ENCODE measurements at places on chromosomes 16 and 17.

DNA sequence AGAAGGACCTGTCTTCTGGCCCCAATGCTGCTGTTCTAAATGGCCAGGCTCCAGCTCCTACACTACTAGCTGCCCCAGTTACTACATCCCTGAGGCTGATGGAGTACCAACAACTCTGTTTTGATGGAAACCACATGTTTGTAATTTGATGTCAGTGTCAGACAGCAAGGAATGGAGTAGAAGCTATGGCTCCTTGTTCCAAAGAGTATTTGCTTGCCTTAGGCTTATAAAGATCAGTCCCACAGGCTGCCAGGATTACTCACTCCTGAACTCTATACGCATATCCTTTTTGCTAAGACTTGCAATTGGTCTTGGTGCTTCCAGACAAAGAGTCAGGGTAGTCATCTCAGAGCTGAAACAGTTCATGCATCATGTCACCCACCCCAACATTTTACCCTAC lies 139.6 kb downstream of the HS3ST3A1 start:
- no peak for DNase-seq

DNA sequence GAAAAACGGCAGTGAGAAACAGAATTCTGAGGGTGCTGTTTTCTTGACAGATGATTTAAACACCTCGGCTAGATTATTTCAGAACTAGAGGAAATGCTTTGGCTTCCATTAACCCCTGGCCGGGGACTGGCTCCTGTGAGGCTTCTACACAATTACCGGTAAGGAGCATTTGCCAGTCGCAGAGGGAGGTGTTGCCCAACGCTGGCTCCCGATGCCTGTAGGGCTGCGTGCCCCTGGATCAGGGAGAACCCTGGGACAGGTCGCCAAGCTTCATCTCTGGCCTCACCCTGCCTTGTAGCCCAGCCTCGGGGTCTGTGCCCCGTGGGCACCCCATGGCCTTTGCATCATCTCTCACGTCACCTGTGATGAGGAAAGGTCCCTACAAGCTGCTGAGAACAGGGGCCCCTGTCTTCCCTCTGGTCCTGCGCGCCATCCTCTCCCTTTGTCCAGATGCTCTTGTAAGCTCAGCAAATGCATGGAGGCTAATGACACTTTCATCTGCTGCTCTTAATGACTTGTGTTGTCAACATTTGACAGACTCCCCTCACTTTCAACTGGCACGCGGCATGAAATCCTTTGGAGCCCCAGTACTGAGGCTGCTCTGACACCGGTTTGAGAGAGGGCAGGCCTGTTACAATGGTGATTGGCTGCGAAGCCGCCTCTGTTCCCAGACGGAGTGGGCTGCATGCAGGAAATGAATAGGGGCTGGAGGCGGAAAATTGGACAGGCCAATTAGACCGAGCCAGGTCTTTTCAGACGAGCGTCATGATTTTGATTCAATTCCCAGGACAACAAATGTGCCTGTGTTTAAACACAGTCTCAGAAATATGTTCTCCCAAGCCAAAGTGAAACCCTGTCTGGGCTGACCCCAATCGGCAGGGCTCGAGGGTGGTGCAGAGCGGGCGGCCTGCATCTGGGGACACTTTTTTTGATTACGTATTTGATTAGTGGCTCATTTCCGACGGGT lies 85.5 kb upstream of the DOC2B start:
- no peak for DNase-seq

DNA sequence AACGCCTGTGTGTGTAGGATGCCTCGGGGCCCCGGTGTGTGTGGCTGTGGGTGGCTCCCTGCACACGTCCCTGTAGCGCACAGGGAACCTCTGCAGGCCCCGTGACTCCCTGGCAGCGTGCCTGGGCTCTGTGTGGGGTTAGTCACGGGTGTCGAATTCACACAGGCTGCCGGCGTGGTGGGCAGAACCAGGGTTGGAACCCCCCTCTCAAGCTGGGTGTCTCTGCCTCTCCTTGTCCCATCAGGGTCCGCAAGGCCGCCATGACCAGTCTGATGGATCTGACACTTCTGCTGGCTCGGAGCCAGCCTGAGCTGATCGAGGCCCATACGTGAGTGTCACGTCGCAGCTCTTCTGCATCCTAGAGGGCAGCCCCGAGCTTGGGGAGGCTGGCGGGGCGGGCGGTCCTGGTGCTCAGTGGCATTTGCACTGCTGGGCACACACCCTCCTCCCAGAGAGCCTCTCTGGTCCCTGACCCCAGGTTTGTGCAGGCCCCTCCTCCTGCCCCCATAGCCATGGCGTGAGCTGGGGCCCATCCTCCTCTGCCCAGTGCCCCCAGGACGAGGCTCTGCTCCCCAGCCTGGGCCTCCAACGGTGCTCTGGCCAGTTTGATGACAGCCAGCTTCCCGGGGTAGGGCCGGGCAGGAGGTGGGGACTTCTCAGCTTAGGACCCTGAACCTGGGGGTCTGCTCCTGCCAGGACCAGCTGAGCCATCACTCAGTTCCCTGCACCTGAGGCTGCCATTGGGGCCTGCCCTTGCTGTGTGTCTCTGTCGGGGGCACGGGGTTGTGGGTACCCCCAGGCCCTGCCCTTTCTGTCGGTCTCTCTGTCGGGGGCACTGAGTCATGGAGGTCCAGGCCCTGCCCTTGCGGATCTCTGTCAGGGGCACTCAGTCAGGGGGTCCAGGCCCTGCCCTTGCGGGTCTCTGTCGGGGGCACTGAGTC lies 88.1 kb upstream of the ZNF750 start:
- no peak for DNase-seq

DNA sequence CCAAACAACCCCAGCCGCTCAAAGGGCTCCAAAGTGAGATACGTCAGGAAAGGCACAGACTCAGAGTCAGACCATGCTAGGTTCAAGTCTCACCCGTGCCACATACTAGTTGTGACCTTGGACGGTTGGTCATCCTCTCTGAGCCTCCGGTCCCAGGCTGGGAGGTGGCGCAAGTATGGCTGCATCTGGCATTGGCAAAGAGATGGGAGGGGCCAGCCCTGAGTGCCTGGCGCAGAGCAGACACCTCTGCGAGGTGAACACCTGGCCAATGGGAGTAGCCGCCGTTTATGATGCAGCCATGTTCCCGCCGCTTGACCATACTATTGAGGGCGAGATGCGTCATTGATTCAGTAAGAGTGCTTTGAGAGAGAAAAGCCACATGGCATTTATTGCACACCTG lies 97.8 kb upstream of the PLCG2 start:
- no peak for DNase-seq

GRCh38 chr16:83929811-83930555 lies 23.1 kb upstream of the OSGIN1 start:
- no peak for DNase-seq

GRCh38 chr17:1999557-2000251 lies 25.4 kb downstream of the RTN4RL1 start:
- no peak for DNase-seq

GRCh38 chr16:26827386-26827785 lies 239.3 kb upstream of the C16orf82 start:
- no peak for DNase-seq

DNA sequence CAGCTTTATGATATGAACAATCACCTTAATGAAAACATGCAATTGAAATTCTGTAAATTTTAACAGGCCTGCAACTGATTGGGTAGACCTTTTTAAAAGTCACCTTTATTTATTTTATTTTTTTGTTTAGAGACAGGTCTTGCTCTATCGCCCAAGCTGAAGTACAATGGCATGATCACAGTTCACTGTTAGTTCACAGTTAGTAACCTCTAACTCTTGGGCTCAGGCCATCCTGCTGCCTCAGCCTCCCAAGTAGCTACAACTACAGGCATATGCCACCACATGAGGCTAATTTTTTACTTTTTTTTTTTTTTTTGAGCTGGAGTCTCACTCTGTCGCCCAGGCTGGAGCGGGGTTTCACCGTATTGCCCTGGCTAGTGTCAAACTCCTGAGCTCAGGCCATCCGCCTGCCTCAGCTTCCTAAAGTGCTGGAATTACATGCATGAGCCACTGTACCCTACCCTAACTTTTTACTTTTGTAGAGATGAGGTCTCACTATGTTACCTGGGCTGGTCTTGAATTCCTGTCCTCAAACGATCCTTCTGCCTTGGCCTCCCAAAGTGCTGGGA lies 28.0 kb downstream of the AP1G1 start:
- no peak for DNase-seq

DNA sequence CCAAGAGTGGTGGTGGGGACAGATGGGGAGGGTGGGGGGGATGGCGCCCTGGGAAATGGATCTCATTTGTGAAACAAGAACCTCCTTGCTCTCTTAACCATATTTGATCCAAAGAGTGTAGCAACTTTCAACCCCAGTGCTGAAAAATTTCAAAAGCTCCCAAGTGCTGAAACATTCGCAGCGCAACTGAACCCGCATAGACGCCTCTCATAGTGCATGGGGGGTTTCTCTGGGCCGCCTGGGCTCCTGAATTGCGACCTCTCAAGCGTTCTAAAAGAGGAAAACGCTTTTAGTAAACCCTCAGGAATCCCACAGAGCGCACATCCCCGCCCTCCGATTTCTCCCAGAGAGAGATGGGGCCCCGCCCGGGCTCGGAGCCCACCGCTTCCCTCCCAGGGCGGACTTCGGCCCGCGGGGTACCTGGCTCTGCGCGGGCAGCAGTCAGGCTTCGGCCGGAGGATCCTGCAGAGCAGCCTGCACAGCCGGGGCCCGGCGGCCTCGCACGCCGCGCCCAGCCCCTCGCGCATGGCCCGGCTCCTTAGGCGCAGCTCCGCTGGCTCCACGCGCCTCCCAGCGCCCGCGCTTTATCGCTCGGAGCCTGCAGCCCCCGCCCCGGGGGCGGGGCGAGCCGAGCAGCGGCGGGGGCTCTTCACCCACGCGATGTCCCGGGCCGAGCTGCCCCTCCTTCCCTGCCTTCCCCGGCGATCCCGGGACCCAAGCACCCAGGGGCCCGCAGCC lies 7.0 kb downstream of the NOS2 start:
- DNase-seq = no peak

- DNase-seq = no peak
Observed at GRCh38 chr17:61583242-61583641, 7.8 kb downstream of the NACA2 start.

DNA sequence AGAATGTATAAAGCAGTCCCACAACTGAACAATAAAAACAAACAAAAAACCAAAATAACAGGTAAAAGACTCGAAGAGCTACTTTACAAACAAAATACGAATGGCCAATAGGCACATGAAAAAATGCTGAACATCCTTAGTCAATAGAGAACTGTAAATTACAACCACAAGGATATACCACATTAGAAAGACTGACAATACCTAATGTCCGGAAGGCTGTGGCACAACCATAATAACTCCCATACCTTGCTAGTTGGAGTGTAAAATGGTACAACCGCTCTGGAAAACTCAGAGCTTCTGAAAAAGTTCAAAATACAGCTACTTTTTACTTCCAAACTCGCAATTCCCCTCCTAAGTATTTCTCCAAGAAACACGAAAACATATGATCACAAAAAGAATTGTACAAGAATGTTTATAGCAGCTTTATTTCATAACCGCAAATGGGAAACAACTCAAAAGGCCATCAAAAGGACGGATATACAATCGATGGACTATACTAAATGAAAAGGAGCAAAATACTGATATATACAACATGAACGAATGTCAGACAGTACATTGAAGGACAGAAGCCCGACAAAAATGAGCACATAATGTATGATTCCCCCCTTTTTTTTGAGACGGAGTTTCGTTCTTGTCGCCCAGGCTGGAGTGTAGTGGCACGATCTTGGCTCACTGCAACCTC lies 2.3 kb downstream of the TP53 start:
- DNase-seq = no peak

DNA sequence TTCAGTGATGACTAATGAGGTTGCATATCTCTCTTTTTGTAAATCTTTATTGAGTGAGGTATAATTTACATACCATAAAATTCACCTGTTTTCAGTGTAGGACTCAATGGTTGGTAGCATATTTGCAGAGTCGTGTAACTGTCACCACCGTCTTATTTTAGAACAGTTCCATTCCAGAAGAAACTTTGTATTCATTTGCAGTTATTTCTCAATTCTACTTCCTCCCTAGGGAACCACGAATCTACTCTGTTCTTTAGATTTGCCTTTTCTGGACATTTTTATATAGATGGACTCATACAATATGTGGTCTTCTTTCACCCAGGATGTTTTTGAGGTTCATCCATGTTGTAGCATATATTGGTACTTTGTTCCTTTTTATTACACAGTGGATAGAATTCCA lies 3.7 kb downstream of the FTO start:
- no peak for DNase-seq

GRCh38 chr16:78669994-78670393 lies 570.5 kb downstream of the WWOX start:
- no peak for DNase-seq

DNA sequence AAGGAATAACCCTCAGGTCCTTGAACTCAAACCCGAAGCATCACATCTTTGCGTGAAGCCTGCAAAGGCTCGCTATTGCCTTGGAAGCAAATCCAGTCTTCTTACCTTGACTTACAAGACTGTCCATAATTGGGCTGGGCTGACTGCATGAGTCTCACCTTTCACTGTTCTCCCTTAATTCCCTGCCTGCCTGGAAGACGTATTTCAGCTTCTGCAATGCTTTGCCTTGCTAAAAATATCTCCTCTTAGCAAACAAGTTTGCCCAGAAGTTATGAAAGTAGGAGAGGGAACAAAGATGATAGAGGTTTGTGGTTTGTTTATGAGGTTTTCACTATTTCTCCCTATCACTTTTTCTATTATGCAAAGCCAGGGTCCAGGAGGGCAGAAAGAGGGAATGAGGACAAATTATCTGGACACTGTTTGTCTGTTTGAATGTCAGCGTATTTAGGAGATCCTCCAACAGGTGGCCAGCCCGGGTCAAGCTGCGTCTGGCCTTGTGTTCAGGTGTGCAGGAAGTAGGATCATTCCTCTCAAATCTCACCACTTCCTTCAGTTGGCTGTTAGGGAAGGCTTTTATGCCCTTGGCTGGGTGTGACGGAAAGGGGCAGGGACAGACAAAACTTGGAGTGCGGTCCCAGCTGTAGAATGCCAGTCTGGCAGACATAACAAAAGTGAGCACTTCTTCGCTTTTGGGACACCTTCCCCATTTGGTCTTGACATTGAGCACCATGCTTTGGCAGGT lies 488.9 kb downstream of the CDH13 start:
- DNase-seq = no peak

GRCh38 chr17:63275971-63276745 lies 169.9 kb downstream of the CYB561 start:
- DNase-seq = no peak

DNA sequence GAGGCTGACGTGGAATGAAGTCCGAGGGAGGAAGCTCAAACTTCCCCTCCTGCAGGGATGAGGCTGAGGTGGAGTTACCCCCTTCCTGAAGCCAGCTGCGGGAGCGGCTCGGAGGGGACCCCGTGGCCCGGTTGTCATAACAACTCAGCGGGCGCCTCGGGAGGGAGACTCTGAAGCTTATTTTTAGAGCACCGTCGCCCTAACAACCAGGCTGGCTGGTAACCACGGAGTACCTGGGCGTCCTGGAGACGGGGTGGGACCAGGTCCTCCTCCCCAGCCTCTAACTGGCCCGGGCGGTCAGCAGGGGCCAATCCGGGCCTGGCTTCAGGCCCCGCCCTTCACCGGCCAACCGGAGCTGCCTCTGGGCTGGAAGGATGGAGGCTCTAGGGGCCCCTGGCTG lies 27.7 kb downstream of the NECAB2 start:
- DNase-seq = no peak

GRCh38 chr16:66695935-66696668 lies 441 bp downstream of the CMTM4 start:
- no peak for DNase-seq

Data from stimulated activated CD4-positive, alpha-beta T cell treated with anti-CD3 and anti-CD28 coated beads, Interleukin-1b, Interleukin-23, amount 100 ng/mL, for 1 hour (primary cell).